Neural crest cell (in vitro differentiated cells): ENCODE measurements at places on chromosomes 6 and 20. TPM values are rescaled to one million over a fixed set of nuclear protein-coding genes. Genes with fewer than 3 reads are reported as not detected.

The TRPC4AP gene
- total RNA-seq = 94.0 and 96.2 TPM in 2 replicates

The NKAPL gene
- not detected in 2 replicates for total RNA-seq

DNA sequence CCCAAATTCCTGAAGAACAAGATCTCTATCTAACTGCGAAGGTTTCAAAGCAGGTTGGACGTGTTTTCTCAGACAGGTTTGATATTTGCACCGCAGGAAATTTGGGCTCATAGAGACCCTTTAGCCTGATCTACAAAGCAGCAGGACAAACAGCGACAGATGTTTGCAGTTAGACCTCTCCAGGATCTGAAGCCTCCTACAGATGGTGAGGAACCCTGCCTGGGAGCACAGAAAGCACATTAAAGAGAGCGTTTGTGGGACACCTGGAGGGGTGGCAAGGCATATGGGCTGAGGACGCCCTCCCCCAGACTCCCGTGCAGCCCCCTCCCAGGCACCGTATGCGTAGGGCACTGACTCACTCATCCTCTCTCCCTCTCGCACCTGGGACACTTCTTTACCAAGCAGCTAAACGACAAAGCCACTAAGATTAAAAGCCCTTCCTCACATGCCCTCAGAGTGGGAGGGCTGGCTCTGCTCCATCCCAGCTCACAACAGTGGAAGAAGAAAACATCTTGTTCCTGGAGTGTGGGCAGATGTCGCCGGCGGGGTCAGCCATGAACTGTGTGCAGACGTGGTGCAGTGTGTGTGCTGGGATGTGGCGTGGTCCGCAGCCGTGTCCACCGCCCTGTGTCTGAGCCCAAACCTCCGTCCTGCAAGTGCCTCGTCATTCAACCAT lies 249.7 kb upstream of the AFDN start:
- peak overlapping the region; percentile 15 for H3K27ac ChIP-seq
- H3K4me3 ChIP-seq = no peak overlapping the region

GRCh38 chr6:37752718-37753117 lies 55.0 kb upstream of the MDGA1 start:
- DNase-seq = no peak
- peaks cover 8% of the 10 kb centered on the region for H3K4me1 ChIP-seq
- no peak overlapping the region for H3K4me3 ChIP-seq
- no peaks in the 10 kb centered on the region for H3K36me3 ChIP-seq
- no peaks in the 10 kb centered on the region for H3K27me3 ChIP-seq

DNA sequence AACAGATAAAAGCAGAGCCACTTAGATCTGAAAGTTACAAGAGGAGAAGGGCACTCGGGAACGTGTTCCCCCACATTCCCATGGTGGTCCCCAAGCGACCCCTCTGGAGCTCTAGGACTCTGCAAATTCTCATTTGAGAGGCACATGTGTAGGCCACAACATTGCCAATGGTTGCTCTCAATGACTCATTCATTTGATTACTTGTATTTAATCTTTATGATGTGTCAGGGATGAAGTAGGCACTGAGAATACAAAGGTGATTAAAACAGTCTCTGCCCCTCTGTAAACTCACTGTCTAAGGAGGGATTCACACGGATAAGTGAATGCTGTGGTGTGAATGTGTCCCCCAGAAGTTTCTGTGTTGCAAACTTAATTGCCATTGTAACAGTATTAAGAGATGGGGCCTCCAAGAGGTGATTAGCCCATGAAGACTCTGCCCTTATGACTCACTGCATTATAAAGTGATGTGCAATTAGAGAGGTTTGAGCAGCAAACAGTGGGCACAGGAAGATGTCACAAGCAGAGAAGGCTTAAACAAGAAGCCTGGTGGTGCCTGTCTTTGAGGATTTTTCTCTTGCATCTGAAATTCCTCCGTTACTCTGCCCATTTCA lies 34.0 kb upstream of the TRAM2 start:
- H3K27ac ChIP-seq = no peak overlapping the region
- no peak for DNase-seq
- H3K4me1 ChIP-seq = peaks cover 8% of the 10 kb centered on the region
- no peak overlapping the region for H3K4me3 ChIP-seq
- H3K27me3 ChIP-seq = no peaks in the 10 kb centered on the region

The STX11 gene
- not detected in 2 replicates for total RNA-seq

DNA sequence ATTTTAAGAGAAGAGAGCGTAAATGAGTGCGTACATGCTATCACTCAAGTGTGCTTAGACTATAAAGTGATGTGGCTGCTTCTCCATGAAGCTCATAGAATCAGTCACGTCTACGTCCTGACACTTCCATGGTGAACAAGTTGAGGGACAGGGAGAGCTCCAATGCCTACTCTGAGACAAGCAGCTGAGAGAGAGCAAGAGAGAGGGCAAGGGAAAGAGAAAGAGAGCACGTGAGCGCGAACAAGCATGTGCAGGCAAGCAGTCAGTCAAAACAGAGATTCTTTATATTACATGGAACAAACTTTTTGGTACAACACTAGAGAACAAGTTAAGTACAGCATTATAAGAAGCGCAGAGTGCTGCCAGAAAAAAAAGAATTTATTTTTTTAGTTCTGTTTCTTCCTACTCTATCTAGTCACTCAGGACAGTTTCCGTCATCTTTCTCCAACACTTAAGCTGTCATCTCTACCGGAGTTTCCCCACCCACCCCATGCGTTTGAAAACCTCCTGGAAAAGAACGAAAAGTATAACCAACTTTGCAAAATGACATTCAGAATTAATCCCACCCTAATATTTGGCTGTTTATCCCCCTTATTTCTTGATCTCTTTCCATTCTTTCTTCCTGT lies 61.8 kb downstream of the EPB41L2 start:
- no peak overlapping the region for H3K27ac ChIP-seq
- H3K36me3 ChIP-seq = peaks cover 6% of the 10 kb centered on the region
- no peak for DNase-seq
- no peaks in the 10 kb centered on the region for H3K27me3 ChIP-seq

GRCh38 chr6:55443238-55444134 lies 116.2 kb downstream of the GFRAL start:
- H3K4me1 ChIP-seq = no peaks in the 10 kb centered on the region
- no peak overlapping the region for H3K27ac ChIP-seq
- no peak overlapping the region for H3K4me3 ChIP-seq
- no peaks in the 10 kb centered on the region for H3K27me3 ChIP-seq
- no peak for DNase-seq
- H3K36me3 ChIP-seq = no peaks in the 10 kb centered on the region

The SPEF1 gene
- 0.54 and 0.55 TPM in 2 replicates for total RNA-seq

- no peak overlapping the region for H3K27ac ChIP-seq
- H3K27me3 ChIP-seq = no peaks in the 10 kb centered on the region
- no peak for DNase-seq
- no peak overlapping the region for H3K4me3 ChIP-seq
These were observed 136.9 kb downstream of the TRMT11 start for GRCh38 chr6:126123226-126123625.

DNA sequence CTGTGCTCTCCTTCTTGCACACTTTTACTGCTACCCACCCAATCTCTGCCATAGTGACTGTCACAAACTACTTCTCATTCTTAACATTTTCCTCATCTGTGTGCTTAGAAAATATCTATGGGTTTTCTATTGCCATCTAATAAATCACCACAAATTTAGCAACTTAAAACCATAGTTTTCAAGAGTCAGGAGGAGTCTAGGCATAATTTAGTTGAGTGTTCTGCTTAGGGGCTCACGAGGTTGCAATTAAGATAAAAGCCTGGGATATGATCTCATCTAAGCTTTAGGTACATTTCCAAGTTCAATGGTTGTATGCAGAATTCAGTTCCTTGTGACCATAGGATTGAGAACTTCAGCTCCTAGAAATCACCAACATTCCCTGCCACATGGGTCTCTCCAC lies 98.8 kb downstream of the CLVS2 start:
- peaks cover 22% of the 10 kb centered on the region for H3K27me3 ChIP-seq
- no peaks in the 10 kb centered on the region for H3K36me3 ChIP-seq
- H3K4me3 ChIP-seq = no peak overlapping the region
- H3K27ac ChIP-seq = no peak overlapping the region

The EFCAB8 gene
- 0.26 TPM in 1 of 2 replicates, not detected in the other for total RNA-seq

DNA sequence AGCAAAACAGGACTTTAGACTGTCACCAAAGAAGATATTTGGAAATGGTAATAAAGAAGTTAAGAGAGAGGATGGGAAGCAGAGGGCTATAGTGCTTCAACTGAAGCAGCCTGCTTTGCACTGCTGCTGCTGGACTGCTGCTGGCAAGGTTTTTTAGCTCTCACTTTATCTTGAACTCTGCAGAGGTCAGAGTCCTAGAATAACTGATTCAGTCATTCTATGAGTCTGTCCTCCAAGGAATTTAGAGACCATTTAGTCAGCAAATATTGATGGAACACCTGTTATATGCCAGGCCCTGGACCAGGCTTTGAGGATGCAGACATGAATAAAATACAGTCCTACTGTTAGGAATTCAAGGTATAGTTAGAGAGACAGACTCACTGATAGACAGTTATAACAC lies 9.1 kb upstream of the SAYSD1 start:
- no peak for DNase-seq
- H3K36me3 ChIP-seq = no peaks in the 10 kb centered on the region
- no peak overlapping the region for H3K27ac ChIP-seq
- H3K4me3 ChIP-seq = no peak overlapping the region

- peaks cover 8% of the 10 kb centered on the region for H3K4me1 ChIP-seq
- no peak overlapping the region for H3K27ac ChIP-seq
- no peak for DNase-seq
- H3K4me3 ChIP-seq = no peak overlapping the region
- peaks cover 17% of the 10 kb centered on the region for H3K36me3 ChIP-seq
These were observed 23.5 kb downstream of the DHX35 start for GRCh38 chr20:38985603-38986170.
